Glomerular endothelial cell (primary cell): ENCODE measurements at places on chromosomes 3 and 15.

- DNase-seq = no peak
Measured at GRCh38 chr3:47794544-47794943, 8.4 kb upstream of the DHX30 start.

DNA sequence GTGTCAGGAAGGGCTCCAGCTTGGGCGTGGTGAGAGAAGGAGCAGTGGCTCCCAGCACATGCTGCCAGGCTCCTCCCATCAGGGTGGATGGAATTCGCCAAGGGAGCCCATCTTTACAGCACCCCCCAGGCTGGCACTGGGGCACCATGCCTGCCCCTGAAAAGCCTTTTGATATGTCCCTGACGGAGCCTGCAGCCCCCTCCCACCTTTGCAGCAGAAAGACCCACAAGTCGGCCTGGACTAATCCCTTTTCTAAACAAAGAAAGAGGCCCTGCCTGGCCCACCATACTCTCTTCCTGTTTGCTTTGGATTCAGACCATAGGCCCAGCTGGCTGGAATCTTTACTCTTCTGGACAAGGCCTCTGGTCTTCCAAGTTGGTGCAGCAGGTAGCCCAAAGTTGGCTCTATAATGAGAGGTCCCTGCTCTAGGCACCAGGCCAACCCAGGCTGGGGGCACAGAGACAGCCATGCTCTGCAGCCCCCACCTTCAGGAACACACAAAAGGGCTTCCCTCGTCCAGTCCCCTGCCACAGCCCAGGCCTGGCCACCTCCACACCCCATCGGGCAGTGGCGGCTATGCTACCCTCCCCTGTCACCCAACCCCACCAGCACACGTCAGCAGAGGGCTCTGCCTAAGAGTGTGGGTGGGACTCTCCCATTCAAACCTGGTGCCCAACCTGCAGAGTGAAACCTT, 5.4 kb downstream of the ANPEP start:
- DNase-seq = no peak

GRCh38 chr3:54858093-54858785, 69.6 kb downstream of the LRTM1 start:
- DNase-seq = no peak

DNA sequence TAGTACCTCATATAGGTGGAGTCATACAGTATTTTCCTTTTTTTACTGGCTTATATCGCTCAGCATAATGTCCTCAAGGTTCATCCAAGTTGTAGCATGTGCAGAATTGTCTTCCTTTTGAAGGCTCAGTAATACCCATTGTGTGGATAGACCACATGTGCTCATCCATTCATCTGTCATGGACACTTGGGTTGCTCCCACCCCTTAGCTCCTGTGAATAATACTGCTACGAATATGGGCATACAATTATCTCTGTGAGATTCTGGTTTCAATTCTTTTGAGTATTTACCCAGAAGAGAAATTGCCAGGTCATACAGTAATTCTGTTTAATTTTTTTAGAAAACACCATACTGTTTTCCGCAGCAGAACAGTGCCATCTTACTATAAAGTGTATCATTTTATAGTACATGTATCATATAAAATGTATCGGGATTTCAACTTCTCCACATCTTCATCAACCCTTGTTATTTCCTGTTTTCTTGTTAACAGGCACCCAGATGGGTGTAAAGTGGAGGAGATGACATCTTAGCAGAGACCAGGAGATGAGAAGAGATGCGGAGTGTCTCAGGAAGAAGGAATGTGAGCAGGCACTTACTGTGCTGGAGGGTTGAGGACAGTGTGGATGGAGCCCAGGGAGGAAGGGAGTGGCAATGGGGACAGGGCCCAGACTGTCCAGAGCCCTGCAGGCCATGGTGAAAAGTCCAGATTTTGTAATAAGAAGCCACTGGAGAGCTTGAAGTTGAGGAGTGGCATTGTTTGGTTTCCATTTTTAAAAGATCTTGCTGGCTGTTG, 27.0 kb upstream of the PRR23E start:
- no peak for DNase-seq

GRCh38 chr3:71721651-71722157, 3.5 kb downstream of the EIF4E3 start:
- no peak for DNase-seq

DNA sequence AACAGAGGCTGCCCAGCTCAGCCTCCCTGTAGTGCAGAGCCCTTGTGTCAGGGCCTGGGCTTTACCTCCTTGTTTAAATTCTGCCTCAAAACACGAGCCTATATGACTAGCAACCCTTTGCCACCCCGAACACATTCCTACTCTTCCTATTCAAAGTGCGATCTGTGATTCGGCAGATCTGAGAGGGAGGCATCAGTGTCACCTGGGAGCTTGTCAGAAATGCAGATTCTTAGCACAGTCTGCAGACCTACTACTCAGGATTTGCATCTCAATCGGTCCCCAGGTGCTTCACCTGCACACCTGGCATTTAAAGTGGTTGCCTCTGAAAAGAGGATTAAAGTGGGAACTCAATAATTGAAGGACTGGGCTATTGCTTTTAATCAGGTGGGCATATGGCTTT, 273.2 kb upstream of the TOPAZ1 start:
- DNase-seq = no peak

DNA sequence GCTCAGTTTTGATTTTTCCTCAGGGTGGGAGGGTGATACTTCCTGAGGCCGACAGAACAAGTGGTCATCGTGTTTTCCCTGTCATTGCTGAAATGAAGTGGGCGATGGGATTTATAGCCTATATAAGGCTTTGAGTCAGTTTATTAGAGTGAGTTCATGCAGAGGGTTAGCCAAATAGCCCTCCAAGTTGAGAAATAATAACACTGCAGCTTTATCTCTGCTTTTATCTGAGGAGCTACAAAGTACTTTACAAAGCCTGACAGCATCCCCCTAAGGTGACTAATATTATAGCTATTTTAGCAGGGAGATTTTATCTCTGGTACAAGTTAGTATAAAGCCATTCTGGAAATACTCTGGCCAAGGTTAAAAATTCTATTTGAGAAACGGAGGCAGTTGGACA, 389.6 kb downstream of the MFSD1 start:
- DNase-seq = peak; percentile 42

DNA sequence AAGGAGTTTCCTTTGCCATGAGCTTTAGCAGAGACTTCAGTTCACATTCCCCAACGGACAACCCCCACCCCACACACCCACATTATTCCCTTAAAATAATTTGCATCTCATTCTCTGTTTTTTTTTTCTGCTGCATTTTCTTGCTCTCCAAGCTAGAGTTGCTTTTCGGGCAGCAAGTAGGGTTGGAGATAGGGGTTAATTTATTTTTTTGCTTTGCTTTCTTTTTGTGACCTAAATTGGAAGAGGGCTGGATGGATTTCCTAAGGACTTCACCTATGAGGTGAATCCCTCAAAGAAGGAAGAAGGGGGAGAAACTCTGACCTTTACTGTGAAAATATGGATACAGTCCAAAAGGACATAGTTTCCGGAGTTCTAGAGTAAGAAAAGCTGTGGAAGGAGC, 6.6 kb downstream of the SOX2 start:
- no peak for DNase-seq

GRCh38 chr3:136920904-136921611, 36.7 kb upstream of the IL20RB start:
- DNase-seq = no peak

- no peak for DNase-seq
Measured at GRCh38 chr3:16860234-16860633, 24.5 kb upstream of the PLCL2 start.

DNA sequence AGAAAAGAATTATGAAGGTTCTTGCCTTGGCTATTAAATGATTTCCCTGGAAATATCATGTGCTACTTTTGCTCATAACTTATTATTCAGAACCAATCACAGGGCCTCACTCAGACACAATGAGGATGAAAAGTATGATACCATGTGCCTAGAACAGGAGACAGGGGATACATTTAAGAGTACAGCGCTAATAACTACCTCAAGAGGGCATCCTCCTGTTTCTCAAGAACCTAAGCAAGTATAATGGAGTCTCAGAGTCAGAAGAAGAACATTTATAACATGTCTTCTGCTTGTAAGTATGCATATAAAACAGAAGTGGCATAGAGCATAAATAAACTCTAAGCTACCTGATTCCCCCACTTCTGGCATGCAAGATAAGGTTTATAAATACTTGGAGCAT, 125.4 kb upstream of the MME start:
- DNase-seq = peak; percentile 23

GRCh38 chr3:51501833-51502561, 2.2 kb upstream of the DCAF1 start:
- peak; percentile 54 for DNase-seq

- DNase-seq = no peak
Measured at GRCh38 chr3:119375106-119375505, 80.9 kb downstream of the ARHGAP31 start.

GRCh38 chr15:99042892-99043291, 35.3 kb upstream of the PGPEP1L start:
- no peak for DNase-seq

DNA sequence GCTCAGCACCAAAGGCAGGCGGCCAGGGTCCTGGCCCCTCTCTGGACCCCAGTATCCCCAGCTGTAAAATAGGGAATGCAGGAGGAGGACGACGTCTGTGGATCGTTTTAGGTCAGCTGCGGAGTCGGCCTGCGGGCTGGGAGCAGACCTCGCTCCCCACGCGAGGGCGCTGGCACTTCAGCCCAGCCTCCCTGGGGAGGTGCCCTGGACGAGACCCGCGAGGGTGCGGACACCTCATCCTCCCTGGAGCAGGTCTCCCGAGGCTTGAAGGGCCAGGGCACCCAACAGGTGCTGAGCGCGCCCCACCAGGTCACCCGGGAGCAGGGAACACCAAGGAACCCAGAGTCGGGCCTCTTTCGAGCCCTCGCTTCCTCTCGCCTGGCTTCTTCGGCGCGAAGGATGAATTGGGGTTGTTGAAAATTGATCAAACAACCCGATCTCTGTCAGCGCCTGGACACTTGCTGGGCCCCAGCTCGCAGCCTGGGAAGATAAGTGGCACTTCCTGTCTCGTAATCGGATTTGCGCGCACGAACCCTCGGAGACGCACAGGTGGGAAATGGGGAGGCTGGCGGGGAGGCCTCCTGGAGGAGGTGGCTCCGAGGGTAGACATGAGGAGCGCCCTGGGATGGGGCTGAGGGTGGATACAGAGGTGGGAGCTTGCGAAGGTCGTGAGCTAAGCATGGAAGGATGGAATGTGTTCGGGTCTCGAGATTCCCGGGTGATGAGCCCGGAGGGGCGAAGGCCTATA, 588 bp upstream of the VIPR1 start:
- DNase-seq = no peak

DNA sequence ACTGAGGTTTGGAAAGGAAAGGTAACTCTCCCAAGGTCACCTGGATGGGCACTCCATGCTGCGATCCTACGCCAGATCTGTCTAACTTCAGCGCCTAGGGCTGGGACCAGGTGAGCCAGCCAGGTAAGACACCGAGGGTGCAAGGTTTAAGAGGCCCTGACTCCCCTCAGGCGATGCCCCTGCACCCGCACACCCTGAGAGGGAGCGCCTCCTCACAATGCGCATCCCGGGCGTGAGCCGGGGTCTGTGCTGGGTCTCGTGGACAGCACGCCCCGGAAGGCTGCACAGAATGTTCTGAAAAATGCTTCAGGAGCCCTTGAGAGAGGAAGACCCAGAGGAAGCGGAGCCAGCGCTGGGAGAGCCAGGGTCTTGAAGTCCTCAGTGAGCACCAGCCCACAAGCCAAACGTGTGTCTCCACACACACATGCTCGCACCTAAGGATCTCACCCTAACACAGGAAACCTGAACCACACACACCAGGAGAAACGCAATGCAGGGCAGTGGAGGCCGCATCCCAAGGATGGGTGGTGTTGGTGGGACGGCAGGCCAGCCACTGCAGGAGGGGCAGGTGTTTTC, 142.0 kb downstream of the ADAMTS17 start:
- no peak for DNase-seq

DNA sequence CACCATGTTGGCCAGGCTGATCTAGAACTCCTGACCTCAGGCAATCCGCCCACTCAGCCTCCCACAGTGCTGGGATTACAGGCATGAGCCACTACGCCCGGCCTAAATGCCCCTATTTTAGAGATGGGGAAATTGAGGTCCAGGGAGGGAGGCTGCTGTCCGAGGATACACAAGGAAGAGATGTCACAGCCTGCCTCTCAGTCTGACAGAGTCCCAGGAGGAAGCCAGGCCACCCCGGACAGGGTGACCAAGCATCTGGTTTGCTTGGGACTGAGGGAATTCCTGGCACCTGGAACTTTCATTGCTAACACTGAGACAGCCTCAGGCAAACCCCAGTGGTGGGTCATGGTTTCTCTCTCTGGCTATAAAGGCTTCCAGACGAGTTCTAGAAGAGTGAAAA, 30.6 kb upstream of the ADAMTS7 start:
- no peak for DNase-seq

GRCh38 chr15:36603987-36604386, 24.6 kb downstream of the CDIN1 start:
- no peak for DNase-seq

DNA sequence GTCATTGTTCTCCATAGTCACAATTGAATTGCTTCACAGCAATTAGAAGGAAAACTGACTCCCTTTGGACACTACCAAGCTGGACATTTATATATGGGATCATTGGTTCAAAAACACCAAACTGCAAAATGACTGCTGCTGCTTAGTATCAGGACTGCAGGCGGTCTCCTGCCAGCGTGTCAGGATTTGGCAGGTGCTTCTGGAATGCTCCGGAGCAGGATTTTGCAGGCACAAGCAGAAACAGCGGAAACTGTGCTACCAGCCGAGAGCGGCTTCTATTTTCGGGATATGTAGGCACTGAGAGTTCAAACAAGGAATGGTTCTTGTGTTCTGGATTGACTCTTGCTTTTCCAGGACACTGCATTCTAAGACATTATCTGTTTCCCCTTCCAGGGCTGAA, 95.5 kb downstream of the SSR3 start:
- DNase-seq = no peak

- no peak for DNase-seq
Measured at GRCh38 chr3:4828279-4829030, 150.8 kb upstream of the BHLHE40 start.

DNA sequence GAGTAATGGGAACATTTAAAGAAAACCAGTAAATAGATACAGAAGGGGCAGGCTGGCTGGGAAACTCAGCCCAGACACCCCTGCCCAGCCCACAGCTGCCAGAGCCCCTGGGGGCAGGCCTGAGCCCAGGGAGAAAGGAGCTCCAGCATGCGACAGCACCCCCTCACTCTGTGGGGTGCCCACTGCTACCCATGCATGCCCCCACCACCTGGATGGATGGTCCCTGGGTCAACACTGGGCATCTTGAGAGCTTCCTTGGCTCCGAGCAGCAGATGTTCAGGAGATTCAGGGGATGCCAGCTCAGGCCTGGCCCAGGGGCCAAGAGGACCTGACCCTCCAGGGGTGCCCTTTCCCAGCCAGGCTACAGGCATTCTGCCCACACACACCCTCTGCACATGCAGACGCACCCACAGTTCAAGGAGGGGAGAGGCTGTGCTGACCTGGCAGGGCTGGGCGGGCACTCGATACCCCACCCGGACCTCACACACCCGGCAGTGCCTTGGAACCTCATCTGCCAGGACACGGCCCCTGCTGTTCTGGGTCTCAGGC, 31.5 kb downstream of the PTH1R start:
- no peak for DNase-seq

DNA sequence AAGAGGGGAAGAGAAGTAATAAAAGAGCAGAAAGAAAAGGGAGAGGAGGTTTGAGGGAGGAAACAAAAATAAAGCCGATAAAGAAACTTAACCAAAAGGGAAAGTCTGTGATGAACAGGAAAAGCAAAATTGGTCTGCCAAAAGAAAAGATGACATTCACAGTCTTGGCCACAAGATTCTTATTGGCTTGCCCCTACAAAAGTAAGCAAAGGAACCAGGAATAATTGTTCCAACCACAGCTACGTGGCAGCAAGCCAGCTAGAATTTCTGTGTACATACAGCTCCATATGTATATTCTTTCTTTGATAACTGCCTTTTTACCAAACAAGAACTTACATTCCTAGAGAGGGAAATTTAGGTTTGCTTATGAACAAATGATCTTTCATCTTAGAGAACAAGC, 79.6 kb downstream of the MLH1 start:
- DNase-seq = peak; percentile 42
